ENCODE measurements at places on chromosomes 13 and 19. TPM values are rescaled to one million over a fixed set of nuclear protein-coding genes. Genes with fewer than 3 reads are reported as not detected.

TMEM145 gene
- total RNA-seq, result 0.83 TPM

ZNF345 gene
- 2.8 TPM for total RNA-seq

AXL gene
- total RNA-seq, result 223 TPM

LGALS7 gene
- not detected for total RNA-seq

TDRD12 gene
- under 0.01 TPM for total RNA-seq

MAN2B1 gene
- total RNA-seq, result 36.0 TPM

ZNF578 gene
- 9.6 TPM for total RNA-seq

SCEL gene
- total RNA-seq, result not detected

FBXL12 gene
- 23.1 TPM for total RNA-seq

BCAM gene
- 20.3 TPM for total RNA-seq

KLF1 gene
- total RNA-seq, result under 0.01 TPM

WTIP gene
- 38.5 TPM for total RNA-seq

CGB2 gene
- not detected for total RNA-seq

ZNF541 gene
- total RNA-seq, result not detected

MIR17HG gene
- 6.2 TPM for total RNA-seq

ZNF790 gene
- total RNA-seq, result 9.2 TPM

LHFPL6 gene
- total RNA-seq, result 42.4 TPM

LIG4 gene
- total RNA-seq, result 7.7 TPM

C1QTNF9 gene
- total RNA-seq, result under 0.01 TPM

PNMA8A gene
- total RNA-seq, result 8.9 TPM

Data from fibroblast of lung (primary cell).